ENCODE measurements at places on chromosomes 2 and 18.

- no peak for DNase-seq
Observed at GRCh38 chr18:77209587-77209986, 40.1 kb upstream of the GALR1 start.

DNA sequence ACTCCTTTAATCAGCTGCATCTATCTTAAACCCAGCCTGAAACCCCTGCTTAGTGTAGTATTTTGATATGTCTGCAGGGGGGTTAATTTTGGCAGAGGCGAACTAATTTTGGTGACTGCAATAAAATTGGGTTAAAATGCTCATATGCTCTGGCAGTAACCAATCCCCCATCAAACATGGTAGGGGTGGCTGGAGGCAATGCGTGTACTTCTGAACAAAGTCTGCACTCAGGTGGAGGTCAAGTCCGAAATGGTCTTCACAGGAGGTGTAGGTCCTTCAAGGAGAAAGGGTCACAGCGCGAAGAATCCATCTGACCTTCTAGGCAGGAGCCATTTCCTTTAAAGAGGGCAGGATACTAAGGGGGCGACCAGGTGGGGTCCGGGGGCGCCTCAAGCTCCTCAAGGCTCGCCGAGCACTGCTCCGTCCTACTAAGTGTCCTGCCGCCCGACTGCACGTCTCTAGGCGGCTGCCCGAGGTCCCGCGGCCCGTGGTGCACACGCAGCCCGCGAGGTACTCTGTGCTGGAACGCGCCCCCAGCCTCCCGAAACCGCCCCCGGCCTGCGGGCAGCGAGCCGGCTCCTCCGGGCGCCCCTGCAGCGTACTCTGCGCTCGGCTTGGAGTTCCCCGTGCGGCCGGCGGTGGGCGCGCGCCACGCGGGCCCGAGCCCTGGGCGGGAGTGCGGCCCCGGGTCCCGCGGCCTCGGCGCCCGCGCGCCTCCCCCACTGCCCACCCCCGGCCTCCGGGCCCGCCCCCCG, 1.7 kb upstream of the LDLRAD4 start:
- DNase-seq: peak; percentile 52

GRCh38 chr18:49447810-49448745, 12.4 kb downstream of the DYM start:
- peak; percentile 74 for DNase-seq

DNA sequence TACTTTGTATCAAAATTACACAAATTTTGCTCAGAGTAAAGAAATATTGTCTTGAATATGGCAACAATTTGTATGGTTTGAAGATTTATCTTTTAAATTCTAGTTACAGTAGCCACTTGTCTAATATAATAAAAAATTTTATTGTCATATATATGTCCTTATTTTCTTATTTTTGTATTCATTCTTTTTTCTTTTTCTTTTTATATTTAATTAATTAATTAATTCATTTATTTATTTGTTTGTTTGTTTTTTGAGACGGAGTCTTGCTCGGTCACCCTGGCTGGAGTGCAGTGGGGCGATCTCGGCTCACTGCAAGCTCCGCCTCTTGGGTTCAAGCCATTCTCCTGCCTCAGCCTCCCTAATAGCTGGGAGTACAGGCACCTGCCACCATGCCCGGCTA, 3.7 kb upstream of the CDH19 start:
- DNase-seq: no peak

- no peak for DNase-seq
Observed at GRCh38 chr2:46306988-46307655, 9.9 kb downstream of the EPAS1 start.

- DNase-seq: no peak
Observed at GRCh38 chr2:96899413-96899741, 29.5 kb upstream of the SEMA4C start.

DNA sequence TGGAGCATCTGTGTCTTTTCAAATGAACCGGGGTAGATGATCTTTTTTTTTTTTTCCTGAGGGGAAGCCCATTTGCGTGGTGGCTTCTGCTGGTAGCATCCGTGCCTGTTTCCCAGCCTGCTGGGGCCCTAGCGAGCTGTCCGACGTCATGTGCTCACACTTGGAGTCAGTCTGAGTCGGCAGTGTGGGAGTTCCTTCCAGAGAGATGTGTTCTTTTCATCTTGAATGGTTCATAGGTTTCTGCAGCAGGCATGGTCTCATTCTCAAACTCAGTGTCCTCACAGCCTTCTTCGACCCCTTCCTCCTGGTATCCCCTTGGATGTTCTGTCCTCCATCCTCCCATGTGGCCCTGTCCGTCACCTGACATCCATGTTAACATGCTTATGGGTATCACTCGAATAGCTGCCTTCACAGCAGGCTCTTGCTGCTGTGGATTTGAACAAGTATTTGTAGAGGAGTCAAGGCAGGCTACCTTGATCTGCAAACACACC, 51.0 kb downstream of the LDLRAD4 start:
- DNase-seq: no peak

GRCh38 chr18:57918601-57919000, 115.5 kb upstream of the ATP8B1 start:
- DNase-seq: no peak

All from CD4-positive, alpha-beta T cell treated with Interferon alpha-2 for 1 hour (primary cell).